ENCODE measurements at places on chromosomes 3 and 15.

DNA sequence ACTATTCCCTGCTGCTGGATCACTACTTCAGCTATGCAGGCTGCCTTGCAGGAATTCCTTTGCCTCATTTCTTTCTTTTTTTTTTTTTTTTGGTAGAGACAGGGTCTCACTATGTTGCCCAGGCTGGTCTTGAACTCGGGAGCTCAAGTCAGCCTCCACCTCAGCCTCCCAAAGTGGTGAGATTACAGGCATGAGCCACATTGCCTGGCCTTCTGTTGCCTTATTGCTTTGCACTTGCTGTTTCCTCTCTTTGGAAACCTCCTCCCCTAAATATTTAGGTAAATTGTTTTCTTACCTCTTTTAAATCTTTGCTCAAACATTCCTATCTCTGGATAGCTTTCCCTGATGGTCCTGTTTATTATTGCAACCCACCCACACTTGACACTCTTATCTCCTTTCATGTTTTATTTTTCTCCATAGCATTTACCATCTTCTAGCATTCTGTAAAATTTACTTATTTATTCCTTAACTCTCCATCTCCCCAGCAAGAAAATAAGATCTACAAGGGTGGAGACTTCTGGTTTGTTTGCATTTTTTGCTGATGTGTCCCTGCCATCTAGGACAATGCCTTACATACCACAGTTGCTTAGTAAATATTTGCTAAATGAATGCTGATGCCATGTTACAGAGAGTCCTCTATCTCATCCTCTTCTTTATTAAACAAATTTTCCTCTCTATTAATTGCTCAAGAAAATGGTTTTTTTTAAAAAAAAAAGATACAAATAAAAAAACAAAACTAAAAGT is 134.8 kb downstream of the P2RY1 start:
- no peak for DNase-seq

GRCh38 chr3:111761309-111761795 is 97.7 kb upstream of the PHLDB2 start:
- no peak for DNase-seq

- DNase-seq = no peak
Measured at GRCh38 chr3:162329514-162329913, 832.9 kb downstream of the OTOL1 start.

DNA sequence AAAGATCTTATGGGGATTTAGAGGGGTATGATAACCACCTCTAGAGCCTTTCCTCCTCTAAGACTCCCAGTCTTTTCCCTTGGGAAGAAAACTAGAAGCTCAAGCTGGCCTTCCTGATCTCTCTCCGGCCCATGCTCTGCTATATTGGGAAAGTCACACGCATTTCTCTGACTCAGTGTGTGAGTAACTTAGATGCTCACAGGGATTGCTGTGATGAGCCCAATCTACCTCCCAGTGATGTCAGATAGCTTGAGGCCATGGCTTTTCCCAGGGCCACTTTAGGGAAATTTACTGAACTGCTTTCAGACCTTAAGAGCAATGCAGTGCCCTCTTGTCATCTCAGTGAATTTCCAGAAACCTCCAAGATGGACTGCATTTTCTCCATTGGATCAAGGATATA is 8.6 kb upstream of the ST8SIA2 start:
- no peak for DNase-seq

DNA sequence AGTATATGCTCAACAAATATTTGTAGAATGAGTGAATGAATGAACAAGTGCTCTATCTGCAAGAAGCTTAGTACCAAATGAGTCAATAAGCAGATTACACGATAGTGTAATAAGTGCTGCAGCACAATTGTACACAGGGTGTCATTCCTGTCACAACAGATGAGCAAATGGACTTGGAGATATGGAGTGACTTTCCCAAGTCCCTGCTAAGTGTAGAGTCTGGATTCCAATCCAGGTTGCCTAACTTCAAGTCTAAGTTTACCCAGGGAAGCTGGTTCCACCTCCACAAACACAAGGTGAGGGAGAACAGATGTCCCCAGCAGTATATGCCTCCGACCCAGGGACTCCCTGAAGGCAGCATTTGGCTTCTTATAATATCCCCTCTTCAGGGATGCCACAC is 77.7 kb upstream of the RAD18 start:
- DNase-seq = no peak

DNA sequence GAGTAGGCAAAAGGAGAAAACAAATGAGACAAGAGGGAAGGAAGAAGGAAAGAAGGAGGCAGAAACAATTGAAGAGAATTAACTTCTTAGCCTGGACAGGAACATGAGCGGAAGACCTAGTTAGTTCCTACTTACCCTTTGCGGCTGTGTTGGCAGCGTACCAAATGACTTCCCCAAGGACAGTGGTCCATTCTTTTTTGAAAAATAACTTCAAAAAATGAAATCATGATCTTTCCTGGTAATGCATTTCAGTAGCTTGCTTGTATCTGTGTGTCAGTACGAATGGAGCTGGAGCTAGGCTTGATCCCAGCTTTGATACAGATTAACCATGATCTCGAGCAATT is 41.5 kb upstream of the CFAP161 start:
- DNase-seq = no peak

GRCh38 chr15:61091289-61091616 is 137.8 kb downstream of the RORA start:
- no peak for DNase-seq

- no peak for DNase-seq
Measured at GRCh38 chr3:190865419-190865818, 2.9 kb upstream of the GMNC start.

DNA sequence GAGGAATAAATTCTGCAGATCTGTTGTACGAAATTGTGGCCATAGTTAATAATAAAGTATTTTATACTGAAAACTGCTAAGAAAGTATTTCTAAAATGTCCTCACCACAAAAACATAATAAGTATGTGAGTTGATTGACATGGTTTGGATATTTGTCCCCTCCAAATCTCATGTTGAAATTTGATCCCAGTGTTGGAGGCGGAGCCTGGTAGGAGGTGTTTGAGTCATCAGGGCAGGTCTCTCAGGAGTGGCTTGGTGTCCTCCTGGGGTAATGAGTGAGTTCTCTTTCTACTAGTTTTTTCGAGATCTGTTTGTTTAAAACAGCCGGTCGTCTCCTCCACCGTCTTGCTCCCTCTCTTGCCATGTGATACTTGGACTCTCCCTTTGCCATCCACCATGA is 424.1 kb upstream of the KCNMB2 start:
- no peak for DNase-seq

DNA sequence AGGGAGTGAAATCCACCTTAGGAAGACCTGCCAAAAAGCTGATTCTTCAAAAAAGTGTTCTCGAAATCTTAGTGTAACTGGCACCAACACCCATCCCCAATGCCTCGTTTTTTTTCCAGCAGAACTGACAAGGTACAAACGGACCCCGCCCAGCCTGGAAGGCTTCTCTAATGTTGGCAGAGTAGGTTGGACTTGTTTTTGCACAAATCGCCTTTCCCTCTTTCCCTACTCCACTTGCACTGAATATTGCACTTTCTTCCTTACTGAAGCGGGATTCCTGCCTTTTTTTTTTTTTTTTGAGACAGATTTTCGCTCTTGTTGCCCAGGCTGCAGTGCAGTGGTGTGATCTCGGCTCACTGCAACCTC is 544 bp upstream of the TIMMDC1 start:
- no peak for DNase-seq

DNA sequence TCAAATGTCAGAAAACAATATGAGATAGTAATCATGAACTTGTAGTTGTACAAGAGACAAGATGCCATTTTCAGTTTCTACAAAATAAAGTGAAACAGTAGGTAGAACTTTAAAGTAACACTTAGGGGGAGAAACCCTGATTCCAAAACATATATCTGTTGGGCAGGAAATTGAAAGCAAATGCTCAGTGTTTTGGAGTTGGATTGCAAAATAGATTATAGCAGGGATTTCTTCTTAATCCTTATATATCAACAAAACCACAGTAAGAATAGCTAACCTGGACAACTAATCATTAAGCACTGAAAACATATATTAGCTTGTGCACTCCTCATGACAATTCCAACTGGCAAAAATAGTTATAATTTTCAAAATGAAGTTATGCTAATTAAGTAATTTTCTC is 46.9 kb downstream of the COMMD2 start:
- DNase-seq = no peak

DNA sequence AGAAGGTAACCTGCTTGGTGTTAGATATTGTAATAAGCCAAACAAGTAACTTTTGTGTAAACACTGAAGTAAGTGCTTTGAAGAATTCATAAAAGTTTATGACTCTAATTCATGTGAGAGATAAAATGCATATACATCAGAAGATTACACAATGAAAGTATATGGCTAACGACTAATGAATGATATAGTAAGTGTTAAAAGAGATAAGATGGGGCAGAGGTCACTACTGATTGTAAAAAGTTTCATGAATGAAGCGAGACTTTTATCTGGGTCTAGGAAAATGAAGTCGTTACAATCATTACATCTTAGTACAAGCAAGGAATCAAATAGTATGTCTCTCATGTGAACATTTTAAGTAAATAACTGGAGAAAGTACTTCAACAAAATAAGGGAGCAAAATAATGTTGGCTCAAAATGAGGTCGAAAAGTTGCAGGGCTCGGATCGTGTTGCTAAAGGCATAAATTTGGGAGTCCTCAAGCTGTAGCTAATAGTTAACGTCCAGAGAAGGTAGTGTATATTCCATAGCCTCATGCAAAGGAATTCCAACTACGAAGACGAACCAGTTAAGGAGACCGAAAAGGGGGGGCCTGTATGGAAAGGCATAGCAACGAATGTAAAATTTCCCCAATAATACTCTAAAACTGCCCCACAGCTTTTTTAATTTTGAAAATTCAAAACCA is 984 bp upstream of the DUT start:
- no peak for DNase-seq

- no peak for DNase-seq
Measured at GRCh38 chr3:77931255-77932009, 891.5 kb downstream of the ROBO2 start.

DNA sequence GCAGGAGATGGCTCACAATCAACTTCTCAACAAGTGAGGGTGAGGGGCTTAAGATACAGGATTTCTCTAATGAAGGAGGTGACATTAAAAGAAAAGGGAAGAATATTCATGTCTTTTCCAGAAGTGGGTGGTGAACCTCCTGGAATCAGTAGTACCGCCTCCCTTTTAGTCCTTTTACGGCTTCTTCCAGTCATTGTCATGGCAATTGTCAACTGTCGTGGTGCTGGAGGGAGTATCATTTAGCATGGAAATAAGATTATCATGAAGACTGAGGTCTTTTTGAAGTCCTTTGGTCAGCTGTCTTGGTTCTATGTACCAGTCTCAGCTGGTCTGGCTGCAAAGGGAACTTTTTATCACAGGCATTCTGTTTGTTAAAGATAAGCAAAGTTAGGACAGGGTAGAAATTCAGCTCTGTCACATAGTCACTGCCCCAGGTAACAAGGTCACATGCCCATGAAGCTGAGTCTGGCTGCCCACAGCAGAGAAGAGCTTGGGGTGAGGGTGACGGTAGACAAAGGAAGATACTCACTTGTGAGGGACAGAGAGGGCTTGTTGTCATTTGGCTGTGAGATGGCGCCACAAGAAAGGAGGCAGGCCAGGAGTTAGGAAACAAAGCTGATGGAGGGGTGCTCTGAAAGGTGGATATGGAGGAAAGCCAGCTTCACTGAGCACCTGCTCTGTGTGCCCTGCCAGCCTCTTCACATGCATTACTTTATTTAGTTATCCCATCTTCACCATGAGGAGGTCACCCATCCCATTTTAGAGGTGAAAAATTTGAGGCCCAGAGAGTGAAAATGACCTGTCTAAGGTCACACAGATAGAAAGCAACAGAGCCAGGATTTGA is 228.2 kb upstream of the TRIM42 start:
- no peak for DNase-seq

- no peak for DNase-seq
Measured at GRCh38 chr15:36529296-36530011, 50.0 kb upstream of the CDIN1 start.

- no peak for DNase-seq
Measured at GRCh38 chr3:62558549-62559112, 185.3 kb upstream of the FEZF2 start.

GRCh38 chr15:23565395-23566070 is at the start of gene MKRN3:
MKRN3 (plus strand) TSS chr15:23565674; CDS start chr15:23565783, 109 bp downstream.
- DNase-seq = no peak

- DNase-seq = no peak
Measured at GRCh38 chr3:6282918-6283317, 578.0 kb upstream of the GRM7 start.

DNA sequence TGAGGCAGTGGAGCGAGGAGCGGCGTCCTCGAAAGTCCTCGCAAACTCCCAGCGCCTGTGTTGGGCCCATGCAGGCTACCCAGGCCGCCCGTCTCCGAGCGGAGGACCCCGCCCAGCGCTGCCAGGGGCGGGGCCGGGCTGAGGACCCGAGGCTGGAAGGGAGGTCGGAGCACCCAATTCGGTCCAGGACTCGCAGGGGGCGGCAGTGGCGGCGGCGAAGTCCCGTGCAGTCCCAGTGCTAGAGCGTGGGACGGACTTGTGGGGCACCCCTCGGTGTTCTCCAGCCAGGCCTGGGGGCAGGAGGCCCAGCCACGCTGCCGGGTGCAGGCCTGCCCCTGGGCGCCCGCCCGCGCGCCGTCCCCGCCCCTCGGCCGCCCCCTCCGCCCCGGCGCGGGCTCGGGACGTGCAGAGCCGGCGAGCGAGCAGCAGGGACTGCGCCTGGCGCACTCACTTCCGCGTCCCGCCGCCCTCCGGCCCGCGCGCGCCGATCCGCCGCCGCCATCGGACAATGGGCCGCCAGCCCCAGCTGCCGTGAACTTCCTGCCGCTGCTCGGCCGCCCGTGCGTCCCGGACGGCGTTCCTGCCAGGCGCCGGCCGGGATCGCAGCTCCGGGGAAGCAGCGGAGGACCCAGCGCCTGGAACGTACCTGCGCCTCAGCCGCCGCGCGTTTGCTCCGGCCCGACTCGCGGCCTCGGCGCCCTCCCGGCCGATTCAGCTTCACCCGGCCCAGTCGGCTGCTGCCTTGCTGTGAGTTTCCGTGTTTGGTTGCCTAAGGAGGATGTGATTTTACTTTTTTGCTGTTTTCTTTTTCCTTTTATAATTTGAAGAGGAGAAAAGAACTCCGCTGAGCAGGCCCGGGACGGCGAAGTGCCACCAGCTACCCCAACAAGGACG is 596 bp upstream of the LIMD1 start:
- no peak for DNase-seq

- DNase-seq = no peak
Measured at GRCh38 chr15:76233921-76234320, 77.3 kb downstream of the ETFA start.

- DNase-seq = no peak
Measured at GRCh38 chr3:88882121-88882520, 225.3 kb upstream of the EPHA3 start.

DNA sequence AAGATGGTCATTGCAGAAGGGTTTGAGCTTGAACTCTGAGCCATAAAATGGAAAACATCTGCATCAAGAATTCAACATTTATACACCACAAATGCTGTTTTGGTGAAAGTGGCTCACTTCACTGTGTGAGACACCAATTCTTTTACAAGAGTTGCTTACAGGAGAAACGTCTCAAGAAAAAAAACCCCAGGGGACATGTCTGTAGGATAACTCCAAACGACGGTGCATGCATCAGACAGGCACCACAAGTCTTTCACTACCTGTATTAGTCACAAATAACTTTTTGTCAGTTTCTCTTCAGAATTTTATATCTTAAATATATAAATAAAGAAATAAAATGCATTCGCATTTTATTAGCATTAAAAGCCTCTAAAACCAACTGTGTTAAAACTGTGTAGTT is 164.3 kb downstream of the EFHB start:
- DNase-seq = no peak

Data from omental fat pad (tissue), 4 donors.